ENCODE measurements at places on chromosomes 7 and 10. TPM values are rescaled to one million over a fixed set of nuclear protein-coding genes. Genes with fewer than 3 reads are reported as not detected.

NUDT13 gene
- total RNA-seq, result 1.7 TPM

OLAH gene
- total RNA-seq, result 0.20 TPM

DGKI gene
- 1.1 TPM for total RNA-seq

PLEKHS1 gene
- total RNA-seq, result not detected

ITIH2 gene
- total RNA-seq, result not detected

MEIG1 gene
- total RNA-seq, result not detected

DENND10 gene
- 56.3 TPM for total RNA-seq

Data from lung microvascular endothelial cell (primary cell).